Activated CD4-positive, CD25-positive, alpha-beta regulatory T cell (primary cell): ENCODE measurements at places on chromosomes 12 and 14.

GRCh38 chr12:100733817-100734593 lies 60.6 kb upstream of the ANO4 start:
- no peak for DNase-seq

DNA sequence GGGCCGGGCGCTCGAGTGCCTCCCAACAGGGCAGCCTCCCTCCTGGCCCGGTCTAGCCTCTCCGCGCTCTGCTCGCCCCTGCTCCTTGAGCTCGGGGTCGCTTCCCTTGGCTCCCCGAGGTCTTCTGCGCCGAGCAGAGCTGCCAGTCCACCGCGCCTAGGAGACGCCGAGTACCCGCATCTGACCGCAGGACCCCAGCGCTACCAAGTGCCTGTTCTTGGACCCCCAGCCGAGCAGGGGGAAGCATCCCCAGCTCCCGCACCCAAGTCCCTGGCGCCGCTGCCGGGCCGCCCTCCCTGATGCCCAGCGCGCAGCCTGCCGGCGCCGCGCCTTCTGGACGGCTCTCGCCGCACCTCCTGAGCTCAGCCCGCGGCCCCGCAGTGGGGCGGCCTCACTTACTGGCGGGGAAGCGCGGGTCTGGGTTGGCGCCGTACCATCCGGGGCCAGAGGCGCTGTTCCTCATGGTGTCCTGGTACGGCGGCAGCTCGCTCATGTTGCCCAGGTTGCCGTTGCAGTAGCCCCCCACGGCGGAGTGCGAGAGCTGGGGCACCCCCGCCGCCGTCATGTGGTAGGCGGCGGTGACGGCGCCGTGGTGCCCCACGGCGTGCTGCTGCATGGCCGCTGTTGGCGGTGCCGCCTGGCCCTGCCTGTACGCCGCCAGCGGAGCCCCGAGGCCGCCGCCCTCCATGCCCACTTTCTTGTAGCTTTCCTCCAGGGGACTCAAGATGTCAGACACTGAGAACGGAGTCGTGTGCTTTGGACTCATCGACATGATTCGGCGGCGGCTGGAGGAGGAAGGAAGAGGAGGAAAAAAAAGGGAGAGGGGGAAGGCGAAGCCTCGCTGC lies 1.2 kb downstream of the NKX2-1 start:
- DNase-seq = no peak

- no peak for DNase-seq
Measured at GRCh38 chr12:77323788-77324415, 258.5 kb upstream of the E2F7 start.

GRCh38 chr14:58829594-58829993 lies 191.8 kb downstream of the DACT1 start:
- DNase-seq = no peak

DNA sequence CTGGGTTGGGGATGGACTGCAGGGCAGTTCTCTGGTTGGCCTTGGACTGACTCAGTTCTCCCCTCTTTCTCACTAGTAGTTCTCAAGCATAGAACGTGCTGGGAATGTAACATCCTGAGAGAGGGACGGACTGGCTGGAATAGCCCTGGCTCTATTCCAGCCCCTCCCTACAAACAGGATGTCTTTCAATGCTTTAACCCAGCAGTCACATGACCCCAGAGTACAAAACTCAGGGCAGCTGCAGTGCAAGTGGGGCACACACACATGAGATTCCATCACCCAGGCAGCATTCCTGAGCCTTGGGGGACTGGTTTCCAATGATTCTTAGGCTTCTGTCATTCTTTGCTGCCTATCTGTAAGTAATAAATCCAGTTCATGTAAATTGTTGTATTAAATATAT lies 1.6 kb upstream of the ACOT6 start:
- DNase-seq = no peak

DNA sequence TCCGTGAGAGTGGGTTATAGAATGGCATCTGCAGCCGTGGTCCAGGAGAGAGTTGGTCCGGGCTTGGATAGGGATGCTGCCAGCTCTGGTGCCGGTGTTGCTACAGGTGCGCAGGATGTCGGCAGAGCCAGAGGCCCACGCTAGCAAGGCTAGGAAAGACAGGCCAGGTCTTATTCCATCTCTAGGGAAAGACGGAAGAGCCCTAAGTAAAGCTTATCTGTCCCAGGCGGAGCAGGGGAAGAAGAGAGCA lies 485 bp upstream of the PSME1 start:
- no peak for DNase-seq

DNA sequence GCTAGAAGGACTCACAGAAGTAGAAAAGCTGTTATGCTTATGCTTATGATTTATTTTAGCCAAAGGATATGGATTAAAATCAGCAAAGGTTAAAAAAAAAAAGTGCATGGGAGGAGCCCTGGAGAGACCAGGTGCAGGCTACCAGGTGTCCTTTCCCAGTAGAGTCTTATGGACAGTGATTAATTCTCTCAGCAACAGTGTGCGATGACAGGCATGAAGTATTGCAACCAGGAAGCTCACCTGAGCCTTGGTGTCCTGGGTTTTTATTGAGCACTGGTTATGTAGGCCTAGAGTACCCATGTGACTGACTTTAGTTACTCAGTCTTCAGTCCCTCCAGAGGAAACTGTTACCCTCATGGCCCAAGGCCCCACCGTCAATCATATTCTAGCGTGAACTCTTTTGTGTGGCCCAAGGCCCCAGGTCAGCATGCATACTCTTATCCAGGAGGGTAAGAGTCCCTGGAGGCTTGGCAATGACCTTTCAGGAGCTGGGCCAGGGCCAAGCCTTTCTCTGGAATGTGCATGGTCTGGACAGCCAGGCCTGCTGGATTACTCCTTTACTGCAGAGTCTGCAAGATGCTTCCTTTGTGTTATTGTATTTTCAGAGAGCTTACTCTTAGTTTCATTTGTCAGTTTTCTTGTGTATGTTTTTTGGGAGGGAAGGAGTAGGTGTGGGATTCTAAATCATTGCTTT lies 69.6 kb upstream of the RD3L start:
- DNase-seq = no peak

DNA sequence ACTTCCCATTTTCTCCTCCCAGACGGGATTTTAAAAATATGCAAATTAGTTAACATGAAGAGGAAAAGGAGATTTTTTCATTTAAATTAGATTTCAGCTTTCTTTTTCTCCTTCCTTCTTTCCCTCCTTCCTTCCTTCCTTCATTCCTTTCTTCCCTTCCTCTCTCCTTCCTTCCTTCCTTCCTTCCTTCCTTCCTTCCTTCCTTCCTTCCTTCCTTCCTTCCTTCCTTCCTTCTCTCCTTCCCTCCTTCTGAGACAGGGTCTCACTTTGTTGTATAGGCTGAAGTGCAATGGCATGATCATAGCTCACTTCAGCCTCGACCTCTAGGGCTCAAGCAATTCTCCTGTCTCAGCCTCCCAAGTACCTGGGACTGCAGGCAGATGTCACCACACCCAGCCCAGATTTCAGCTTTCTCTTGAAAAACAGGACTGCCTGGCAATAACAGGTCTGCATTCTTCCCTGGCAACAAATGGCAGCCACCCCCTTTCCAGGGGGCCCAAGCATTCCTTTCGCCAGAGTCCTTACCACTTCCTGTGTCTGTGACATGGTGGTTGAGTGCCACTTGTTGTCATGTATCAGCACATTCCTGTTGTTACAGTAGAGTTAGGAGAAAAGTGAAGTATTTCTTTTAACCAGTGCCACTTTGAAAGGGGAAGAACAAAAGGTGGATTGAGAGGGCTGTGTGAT lies 119.1 kb downstream of the PTPN11 start:
- no peak for DNase-seq

- DNase-seq = no peak
Measured at GRCh38 chr12:113295886-113296556, 38.9 kb downstream of the SLC8B1 start.

DNA sequence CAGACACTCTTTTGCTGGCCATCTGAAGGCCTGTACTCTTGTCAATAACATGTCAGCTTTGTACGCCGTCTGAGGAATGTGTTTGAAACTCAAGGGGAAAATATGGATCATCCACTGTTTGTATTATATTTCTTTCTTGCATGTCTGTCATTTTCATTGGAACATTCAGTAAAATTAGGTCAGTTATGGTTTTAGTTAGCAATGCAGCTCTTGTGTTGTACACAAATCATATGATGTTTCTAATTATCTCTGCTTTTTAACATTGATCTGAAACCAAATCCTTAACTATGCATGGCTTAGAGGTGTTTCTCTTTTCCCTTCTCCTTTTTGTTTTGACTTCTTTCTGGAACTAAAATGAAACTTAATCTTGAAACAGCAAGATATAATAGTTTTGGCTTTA lies 333.6 kb upstream of the PRICKLE1 start:
- no peak for DNase-seq

- DNase-seq = no peak
Measured at GRCh38 chr12:89333564-89334252, 18.6 kb downstream of the DUSP6 start.

DNA sequence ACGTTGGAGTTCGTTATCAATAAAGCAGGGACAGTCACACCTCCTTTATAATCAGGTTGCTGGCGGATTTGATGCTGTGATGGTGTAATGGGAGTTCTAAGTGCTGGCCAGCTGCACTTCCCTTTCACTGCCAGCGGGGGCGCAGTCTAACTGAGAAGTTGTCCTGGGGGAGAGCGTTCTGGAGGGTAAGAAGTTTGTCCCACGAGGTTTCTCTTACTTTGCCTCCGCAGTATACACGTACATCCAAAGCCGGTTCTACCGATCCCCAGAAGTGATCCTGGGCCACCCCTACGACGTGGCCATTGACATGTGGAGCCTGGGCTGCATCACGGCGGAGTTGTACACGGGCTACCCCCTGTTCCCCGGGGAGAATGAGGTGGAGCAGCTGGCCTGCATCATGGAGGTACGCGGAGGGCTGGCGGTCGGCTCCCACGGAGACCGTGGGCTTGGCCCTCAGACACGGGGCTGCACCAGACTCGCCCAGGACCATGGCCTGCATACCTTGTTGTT lies 42.7 kb downstream of the DYRK4 start:
- peak; percentile 58 for DNase-seq
